Small intestine (tissue), 16 donors: ENCODE measurements at places on chromosomes 2 and 18. TPM values are rescaled to one million over a fixed set of nuclear protein-coding genes. Genes with fewer than 3 reads are reported as not detected.

Gene NPAS2
- 25.2 TPM for polyA plus RNA-seq

Gene IL36RN
- polyA plus RNA-seq = not detected

- H3K36me3 ChIP-seq = no peaks in the 10 kb centered on the region
- no peak overlapping the region for H3K27ac ChIP-seq
- no peak for DNase-seq
- H3K27me3 ChIP-seq = no peaks in the 10 kb centered on the region
- H3K4me3 ChIP-seq = no peak overlapping the region
Observed at GRCh38 chr2:139170406-139170805, 390.2 kb upstream of the NXPH2 start.

- no peaks in the 10 kb centered on the region for H3K27me3 ChIP-seq
- no peaks in the 10 kb centered on the region for H3K36me3 ChIP-seq
- peak; percentile 23 for DNase-seq
Observed at GRCh38 chr2:2646433-2647051, 315.5 kb upstream of the MYT1L start.

DNA sequence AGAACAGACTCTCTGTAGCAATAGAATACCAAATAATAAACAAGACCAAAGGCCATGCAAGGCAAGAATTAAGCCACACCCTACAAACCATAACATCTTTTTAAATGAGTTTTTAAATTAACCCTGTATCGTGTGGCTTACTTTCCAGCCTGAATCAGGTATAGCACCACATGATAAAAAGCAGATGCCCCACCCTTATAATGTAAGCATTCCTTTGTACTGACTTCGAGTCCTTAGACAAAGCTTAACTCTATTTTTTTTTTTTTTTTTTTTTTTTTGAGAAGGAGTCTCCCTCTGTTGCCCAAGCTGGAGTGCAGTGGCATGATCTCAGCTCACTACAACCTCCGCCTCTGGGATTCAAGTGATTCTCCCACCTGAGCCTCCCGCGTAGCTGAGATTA is 1.7 kb upstream of the C2orf42 start:
- DNase-seq = no peak
- H3K36me3 ChIP-seq = no peaks in the 10 kb centered on the region
- no peak overlapping the region for H3K27ac ChIP-seq
- no peak overlapping the region for H3K4me3 ChIP-seq

GRCh38 chr2:151891566-151892194 is 63.5 kb upstream of the ARL5A start:
- DNase-seq = peak; percentile 26
- no peaks in the 10 kb centered on the region for H3K36me3 ChIP-seq
- H3K4me1 ChIP-seq = no peaks in the 10 kb centered on the region
- no peak overlapping the region for H3K4me3 ChIP-seq
- H3K27ac ChIP-seq = no peak overlapping the region
- no peaks in the 10 kb centered on the region for H3K27me3 ChIP-seq

Gene ALPG
- not detected for polyA plus RNA-seq

Gene TMEM200C
- polyA plus RNA-seq = 0.10 TPM

Gene STK17B
- 27.7 TPM for polyA plus RNA-seq

DNA sequence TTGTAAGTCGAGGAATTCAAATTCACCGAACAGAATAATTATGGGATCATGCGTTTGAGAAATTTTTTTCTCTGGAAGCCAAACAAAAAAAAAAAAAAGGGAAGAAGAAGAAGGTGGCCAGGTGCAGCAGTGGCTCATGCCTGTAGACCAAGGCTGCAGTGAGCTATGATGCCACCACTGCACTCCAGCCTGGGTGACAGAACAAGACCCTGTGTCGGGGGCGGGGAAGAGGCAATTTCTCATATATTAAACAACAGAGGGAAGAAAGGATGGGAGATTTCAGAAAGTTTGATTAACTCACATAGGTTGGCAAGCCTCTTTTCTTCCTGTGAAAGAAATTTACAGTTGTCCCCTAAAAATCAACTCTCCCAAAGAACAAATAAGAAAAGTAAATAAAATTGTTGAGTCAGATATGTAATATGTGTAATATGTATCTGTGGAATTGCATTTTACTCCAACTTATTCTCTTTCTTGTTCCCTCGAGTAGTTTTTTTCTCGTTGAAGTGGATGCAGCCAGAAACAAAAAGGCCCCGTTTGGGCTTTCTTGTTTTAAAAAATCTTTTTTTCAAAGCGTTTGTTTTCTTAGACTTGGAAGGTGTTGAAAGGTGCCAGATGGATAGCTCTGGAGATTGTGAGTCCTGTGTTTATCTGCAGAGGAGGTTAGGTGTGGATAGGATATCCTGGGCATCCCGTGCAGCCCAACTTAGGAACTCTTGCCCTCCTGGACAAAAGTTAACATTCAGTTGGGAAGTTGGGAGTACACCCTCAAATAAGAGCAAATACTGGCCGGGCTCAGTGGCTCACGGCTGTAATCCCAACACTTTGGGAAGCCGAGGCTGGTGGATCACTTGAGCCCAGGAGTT is 25.4 kb upstream of the FMNL2 start:
- H3K36me3 ChIP-seq = no peaks in the 10 kb centered on the region
- no peak for DNase-seq
- no peak overlapping the region for H3K4me3 ChIP-seq
- H3K4me1 ChIP-seq = no peaks in the 10 kb centered on the region

DNA sequence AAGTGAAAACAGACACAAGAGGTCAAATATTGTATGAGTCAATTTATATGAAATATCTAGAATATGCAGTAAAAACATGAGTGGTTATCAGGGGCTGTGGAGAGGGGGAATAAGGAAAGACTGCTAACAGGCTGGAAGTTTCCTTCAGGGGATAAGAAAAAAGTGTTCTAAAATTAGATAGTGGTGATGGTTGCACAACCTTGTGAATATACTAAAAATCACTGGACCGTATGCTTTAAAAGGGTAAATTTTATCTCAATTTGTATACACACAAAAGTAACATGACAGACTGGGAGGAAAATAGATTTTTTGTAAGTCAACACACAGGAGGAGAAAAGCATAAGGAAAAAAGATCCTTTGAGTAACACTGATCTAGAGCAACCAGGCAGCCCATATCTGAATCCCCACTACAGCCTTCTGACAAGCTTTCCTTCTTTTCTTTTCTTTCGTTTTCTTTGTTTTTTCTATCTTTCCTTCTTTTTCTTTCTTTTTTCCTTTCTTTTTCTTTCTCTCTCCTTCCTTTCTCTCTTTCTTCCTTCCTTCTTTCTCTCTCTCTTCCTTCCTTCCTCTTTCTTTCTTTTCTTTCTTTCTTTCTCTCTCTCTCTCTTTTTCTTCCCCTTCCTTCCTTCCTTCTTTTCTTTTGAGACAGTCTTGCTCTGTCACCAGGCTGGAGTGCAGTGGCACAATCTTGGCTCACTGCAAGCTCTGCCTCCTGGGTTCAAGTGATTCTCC is 95.4 kb downstream of the AAK1 start:
- peaks cover 4% of the 10 kb centered on the region for H3K36me3 ChIP-seq
- no peak overlapping the region for H3K4me3 ChIP-seq
- no peak overlapping the region for H3K27ac ChIP-seq
- peaks cover 6% of the 10 kb centered on the region for H3K4me1 ChIP-seq
- no peak for DNase-seq

DNA sequence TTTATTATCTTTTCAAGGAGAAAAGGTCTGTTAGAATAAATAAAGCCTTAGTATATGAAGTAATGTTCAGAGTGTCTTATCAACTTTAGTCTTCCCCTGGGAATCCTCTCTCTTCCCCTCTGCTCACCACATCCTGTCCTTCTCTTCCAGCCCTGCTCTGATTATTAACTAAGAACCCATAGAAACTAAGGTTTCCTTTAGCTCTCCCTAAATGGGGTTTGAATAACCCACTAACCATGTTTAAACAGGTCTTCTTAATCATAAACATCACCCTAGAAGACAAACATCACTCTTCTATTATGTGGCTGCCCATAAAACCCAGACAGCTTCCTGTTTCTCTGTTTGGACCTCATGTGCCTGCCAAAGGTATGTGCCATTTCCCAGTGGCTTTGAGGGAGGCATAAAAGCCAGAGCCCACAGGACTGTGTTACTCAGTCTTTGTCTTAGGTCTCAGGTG is 50.1 kb downstream of the SLC14A1 start:
- no peaks in the 10 kb centered on the region for H3K27me3 ChIP-seq
- H3K4me3 ChIP-seq = no peak overlapping the region
- no peaks in the 10 kb centered on the region for H3K36me3 ChIP-seq
- H3K27ac ChIP-seq = no peak overlapping the region

DNA sequence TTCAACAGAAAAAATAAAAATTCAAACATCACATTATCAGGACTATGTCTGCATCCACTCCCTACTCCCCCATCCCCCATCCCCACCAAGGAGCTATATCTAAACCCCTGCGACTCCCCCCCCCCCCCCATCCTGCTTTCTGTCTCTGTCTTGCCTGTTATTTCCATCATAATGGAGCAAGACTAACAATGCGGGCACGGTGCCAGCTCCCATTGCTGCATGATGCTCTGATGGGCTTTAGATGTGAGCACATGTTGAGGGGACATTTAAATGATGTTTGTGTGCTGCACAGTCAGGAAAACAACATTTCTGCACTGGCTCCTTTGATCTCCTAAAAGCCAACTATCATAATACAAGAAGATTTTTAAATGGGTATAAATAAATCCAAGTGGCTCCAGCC is 644.2 kb upstream of the SETBP1 start:
- H3K27ac ChIP-seq = no peak overlapping the region
- no peaks in the 10 kb centered on the region for H3K4me1 ChIP-seq
- no peak overlapping the region for H3K4me3 ChIP-seq

DNA sequence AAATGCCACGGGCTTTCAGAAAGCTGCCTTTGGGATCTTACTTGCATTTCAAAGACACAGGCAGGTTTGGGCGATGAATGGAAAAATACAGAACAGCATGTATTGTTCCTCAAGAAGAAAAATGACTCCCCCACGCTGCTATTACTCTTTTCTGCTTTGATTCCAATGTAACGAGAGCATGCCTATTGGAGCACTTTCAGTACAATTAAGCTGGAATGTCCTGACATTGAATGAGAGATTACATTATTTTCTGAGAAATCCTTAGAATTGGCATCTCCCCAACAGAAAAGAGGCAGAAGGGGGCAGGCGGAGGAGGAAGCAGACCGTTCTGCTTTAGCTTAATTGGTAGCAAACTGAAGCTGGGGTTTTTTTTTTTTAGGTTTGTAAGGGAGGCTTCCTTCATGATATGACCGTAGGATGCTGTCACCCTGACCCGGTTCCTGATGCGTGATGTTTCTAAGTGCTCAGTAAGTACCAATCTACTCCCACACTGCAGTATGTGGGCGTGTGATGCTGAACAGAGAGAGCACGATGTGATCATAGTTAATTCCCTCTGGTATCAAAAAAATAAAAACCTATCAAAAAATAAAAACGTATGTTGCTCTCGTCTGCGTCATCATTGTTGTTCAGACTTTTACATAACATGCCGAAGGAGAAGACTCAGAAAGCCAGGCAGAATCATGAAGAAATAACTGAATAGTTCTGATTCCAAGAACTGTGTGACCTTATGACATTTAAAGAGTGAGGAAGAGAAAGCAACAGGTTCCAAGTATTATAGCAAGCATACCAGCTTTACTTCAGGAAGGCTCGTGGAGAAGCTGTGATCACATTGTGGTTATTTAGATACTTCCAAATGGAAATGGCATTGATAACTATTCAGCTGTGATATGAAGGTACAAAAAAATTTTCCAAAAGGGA is 40.5 kb downstream of the LONRF2 start:
- no peak overlapping the region for H3K4me3 ChIP-seq
- H3K27ac ChIP-seq = no peak overlapping the region
- H3K27me3 ChIP-seq = no peaks in the 10 kb centered on the region
- no peaks in the 10 kb centered on the region for H3K36me3 ChIP-seq
- H3K4me1 ChIP-seq = no peaks in the 10 kb centered on the region
- no peak for DNase-seq

- no peaks in the 10 kb centered on the region for H3K27me3 ChIP-seq
- no peak overlapping the region for H3K27ac ChIP-seq
- H3K4me1 ChIP-seq = no peaks in the 10 kb centered on the region
- H3K4me3 ChIP-seq = no peak overlapping the region
- H3K36me3 ChIP-seq = no peaks in the 10 kb centered on the region
Observed at GRCh38 chr2:16553226-16553625, 112.4 kb downstream of the CYRIA start.

GRCh38 chr18:59420244-59420643 is 61.2 kb upstream of the LMAN1 start:
- no peaks in the 10 kb centered on the region for H3K4me1 ChIP-seq
- H3K27ac ChIP-seq = no peak overlapping the region
- no peak overlapping the region for H3K4me3 ChIP-seq

DNA sequence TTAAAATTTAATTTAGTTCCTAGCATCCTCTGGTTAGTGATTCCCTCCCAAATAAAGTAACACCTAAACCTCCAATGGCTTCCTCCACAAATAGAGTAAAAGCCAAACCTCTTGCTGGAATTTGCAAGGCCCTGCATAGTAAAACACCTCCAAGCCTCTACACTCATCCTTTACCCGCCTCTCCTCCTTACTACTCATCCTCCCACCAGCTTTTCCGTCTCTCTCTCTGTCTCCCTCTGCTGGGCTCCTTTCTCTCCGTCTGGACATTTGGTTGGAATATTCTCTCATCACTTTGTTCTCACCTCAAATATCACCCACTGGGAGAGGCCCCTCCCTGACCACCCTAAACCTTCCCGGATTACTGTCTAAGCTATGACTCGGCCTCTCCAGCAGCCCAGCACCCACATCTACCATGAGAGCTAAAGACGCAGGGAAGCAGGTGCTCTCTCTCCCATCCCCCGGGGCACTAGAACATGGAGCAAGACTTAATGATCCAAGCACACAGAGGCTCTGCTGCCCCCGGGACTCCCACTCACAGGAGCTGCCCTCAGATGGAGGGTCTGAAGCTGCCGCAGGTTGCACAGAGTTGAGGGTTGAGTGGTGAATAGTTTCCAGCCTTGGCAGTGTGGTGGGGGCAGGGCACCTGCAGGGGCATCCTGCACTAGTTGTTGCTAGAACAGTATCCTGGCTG is 167.2 kb downstream of the FBXO15 start:
- H3K4me1 ChIP-seq = no peaks in the 10 kb centered on the region
- no peaks in the 10 kb centered on the region for H3K27me3 ChIP-seq
- no peak overlapping the region for H3K4me3 ChIP-seq

GRCh38 chr2:218249691-218250090 is 11.1 kb upstream of the GPBAR1 start:
- H3K27ac ChIP-seq = no peak overlapping the region
- no peak for DNase-seq

GRCh38 chr2:43306197-43306596 is 79.8 kb upstream of the ZFP36L2 start:
- no peak overlapping the region for H3K4me3 ChIP-seq
- peak overlapping the region; percentile 81 for H3K27ac ChIP-seq
- no peaks in the 10 kb centered on the region for H3K27me3 ChIP-seq
- H3K4me1 ChIP-seq = no peaks in the 10 kb centered on the region
- no peaks in the 10 kb centered on the region for H3K36me3 ChIP-seq

- H3K27ac ChIP-seq = no peak overlapping the region
- H3K4me3 ChIP-seq = no peak overlapping the region
- H3K36me3 ChIP-seq = no peaks in the 10 kb centered on the region
- H3K27me3 ChIP-seq = peaks cover 22% of the 10 kb centered on the region
- no peak for DNase-seq
Observed at GRCh38 chr18:48018851-48019250, 88.4 kb upstream of the SMAD2 start.

- H3K4me3 ChIP-seq = peak overlapping the region; percentile 29
- peaks cover 8% of the 10 kb centered on the region for H3K27me3 ChIP-seq
- H3K27ac ChIP-seq = peak overlapping the region; percentile 88
- H3K36me3 ChIP-seq = peaks cover 3% of the 10 kb centered on the region
- no peaks in the 10 kb centered on the region for H3K4me1 ChIP-seq
Observed at GRCh38 chr2:1742681-1743395, 1.5 kb downstream of the PXDN start.
